CD4-positive, alpha-beta memory T cell (primary cell): ENCODE measurements at places on chromosomes 2 and 18. TPM values are rescaled to one million over a fixed set of nuclear protein-coding genes. Genes with fewer than 3 reads are reported as not detected.

GRCh38 chr2:207038299-207038698 is 99.0 kb downstream of the CPO start:
- no peak overlapping the region for H3K27ac ChIP-seq
- no peaks in the 10 kb centered on the region for H3K4me1 ChIP-seq
- no peak for DNase-seq
- no peaks in the 10 kb centered on the region for H3K27me3 ChIP-seq
- H3K4me3 ChIP-seq = no peak overlapping the region

- no peaks in the 10 kb centered on the region for H3K36me3 ChIP-seq
- H3K4me1 ChIP-seq = no peaks in the 10 kb centered on the region
- DNase-seq = no peak
- H3K27me3 ChIP-seq = no peaks in the 10 kb centered on the region
- H3K4me3 ChIP-seq = no peak overlapping the region
These were observed 58.8 kb upstream of the B3GNT7 start for GRCh38 chr2:231336700-231337099.

DNA sequence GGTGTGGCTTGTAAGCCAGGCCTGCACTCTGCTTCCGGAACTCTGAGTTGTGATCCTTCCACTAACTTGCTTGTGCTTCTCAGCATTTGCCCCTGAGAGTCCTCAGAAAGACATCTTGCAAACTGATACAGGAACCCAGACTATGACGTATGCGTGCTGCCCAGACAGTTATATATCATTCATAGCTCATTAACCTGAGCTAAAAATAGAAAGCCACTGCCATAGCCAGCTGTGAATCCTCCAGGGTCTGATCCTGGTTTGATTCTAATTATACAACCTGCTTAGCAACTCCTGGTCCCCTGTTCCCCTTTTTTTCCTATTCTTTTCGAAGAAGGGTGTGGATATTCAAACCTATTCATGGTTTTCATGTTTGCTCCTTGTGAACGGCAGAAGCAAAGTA is 63.7 kb downstream of the MARCHF4 start:
- H3K27ac ChIP-seq = no peak overlapping the region
- no peak overlapping the region for H3K4me3 ChIP-seq
- no peaks in the 10 kb centered on the region for H3K4me1 ChIP-seq
- H3K36me3 ChIP-seq = no peaks in the 10 kb centered on the region
- no peaks in the 10 kb centered on the region for H3K27me3 ChIP-seq

DNA sequence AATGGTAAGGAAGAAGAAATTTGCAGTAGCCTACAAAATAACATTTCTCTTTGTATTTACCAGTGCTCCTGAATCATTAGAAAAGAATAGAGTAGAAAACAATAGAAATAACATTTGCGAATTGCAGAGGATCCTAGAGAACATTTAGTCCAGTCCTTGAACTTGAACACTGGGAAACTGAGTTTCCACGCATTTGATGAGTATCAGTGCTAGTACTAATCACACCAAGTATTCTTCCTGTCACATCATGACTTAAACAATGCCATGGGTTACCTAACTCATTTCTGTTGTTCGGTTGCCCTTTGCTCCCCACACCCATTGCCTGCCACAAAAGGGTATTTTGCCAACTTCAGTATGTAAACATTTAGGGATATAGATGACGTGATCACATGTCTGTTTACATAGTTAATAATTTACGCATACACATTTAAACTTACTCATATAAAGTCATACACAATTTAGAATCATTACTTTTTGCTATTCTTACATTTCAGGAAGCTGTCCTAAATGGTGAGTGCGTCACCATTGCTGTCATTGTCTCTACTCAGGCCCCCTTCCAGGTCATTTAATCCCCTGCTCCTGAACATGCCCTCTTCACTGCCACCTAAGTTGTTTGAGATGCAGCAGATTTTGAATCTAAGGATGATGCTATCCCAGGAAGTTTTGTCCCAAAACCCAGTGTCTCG is 42.3 kb downstream of the CRIM1 start:
- no peaks in the 10 kb centered on the region for H3K27me3 ChIP-seq
- no peaks in the 10 kb centered on the region for H3K36me3 ChIP-seq
- H3K4me3 ChIP-seq = no peak overlapping the region
- no peak for DNase-seq

- H3K27ac ChIP-seq = peak overlapping the region; percentile 78
- no peak for DNase-seq
- peak overlapping the region; percentile 59 for H3K4me3 ChIP-seq
- H3K4me1 ChIP-seq = peaks cover 81% of the 10 kb centered on the region
These were observed 30.3 kb downstream of the LPIN2 start for GRCh38 chr18:2982452-2983269.

ABCG8 gene
- total RNA-seq = not detected

DNA sequence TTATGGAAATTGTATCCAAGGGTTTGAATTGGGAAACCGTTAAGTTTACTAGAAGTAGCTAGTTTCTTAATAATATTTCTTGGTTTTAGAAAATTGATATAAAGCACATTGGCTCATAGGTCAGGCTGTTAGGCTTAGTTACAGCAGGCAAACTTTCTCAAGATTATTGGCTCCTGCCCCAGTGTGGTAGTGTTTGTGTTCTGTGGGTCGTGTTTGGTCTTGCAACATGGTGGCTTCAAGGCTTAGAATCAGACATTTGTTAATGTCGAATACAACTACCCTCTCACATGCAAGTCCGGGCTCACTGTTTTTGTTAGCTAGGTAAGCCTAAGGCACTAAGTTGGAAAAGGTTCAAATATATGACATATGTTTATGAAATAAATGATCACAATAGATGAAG is 19.6 kb downstream of the CERS6 start:
- H3K4me1 ChIP-seq = peaks cover 7% of the 10 kb centered on the region
